Spleen (tissue), 13 donors: ENCODE measurements at places on chromosomes 2 and 18. TPM values are rescaled to one million over a fixed set of nuclear protein-coding genes. Genes with fewer than 3 reads are reported as not detected.

DNA sequence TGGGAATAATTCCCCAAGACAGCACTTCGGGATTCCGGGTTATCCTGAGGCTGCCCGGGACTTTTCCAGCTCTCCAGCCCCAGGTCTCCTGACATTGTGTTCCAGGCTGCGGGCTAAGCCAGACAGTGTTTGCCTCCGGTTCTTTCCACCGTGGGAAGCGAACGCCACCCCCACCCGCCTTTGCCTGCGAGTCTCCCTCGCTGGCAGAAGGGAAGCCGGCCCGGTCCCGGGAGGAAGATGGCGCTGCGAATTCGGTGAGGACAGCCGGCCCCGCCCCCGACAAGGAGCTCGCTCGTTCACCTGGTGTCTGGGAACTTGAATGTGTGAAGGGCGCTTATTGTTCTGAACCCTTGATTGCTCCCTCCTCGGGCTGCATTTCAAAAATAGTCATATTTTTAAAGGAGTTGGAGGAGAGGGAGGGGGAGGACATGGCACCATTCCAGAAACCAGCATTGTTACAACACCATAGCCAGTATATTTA is 2.9 kb downstream of the LRATD1 start:
- DNase-seq, result peak; percentile 73
- H3K27me3 ChIP-seq, result peaks cover 75% of the 10 kb centered on the region
- no peaks in the 10 kb centered on the region for H3K36me3 ChIP-seq
- H3K27ac ChIP-seq, result peak overlapping the region; percentile 60

- no peaks in the 10 kb centered on the region for H3K27me3 ChIP-seq
- H3K36me3 ChIP-seq, result no peaks in the 10 kb centered on the region
- no peak overlapping the region for H3K27ac ChIP-seq
- H3K4me1 ChIP-seq, result peaks cover 93% of the 10 kb centered on the region
- no peak for DNase-seq
These were observed 62.6 kb downstream of the TMEM131 start for GRCh38 chr2:97932975-97933662.

DNA sequence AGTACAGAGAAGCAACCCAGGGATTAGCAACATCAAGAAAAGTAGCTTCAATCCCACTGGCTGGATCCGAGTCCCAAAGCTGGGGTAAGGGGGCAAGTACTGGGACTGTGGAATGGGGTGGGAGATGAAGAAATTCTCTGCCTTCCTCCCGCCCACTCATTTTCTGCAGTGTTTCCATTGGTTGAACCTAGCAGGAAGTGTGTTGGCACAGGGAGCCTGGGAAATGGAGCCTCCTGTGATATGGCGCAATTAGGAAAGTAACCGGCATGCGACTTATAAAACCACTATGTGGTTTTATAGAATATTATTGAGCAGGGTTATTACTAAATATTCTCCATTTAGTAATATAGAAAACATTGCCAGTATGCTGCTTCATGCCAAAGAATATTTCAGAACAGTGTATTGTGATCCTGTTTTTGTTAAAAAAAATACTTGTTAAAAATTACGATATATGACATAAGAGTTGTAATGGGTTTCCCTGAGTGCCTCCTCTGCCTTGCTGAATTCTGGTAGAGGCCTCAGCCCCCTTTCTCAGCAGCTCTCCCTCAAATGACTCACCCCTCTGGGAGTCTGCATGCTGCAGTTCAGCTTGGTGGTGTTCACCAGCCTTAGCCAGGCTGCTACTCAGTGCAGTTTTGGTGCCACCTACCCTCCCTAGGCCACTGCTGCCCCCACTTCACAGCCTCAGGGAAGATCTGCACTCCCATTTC is 60.5 kb downstream of the HK2 start:
- H3K4me3 ChIP-seq, result no peak overlapping the region
- no peak overlapping the region for H3K27ac ChIP-seq
- no peak for DNase-seq
- no peaks in the 10 kb centered on the region for H3K36me3 ChIP-seq

- peaks cover 56% of the 10 kb centered on the region for H3K4me1 ChIP-seq
- H3K27ac ChIP-seq, result no peak overlapping the region
- no peak overlapping the region for H3K4me3 ChIP-seq
- no peaks in the 10 kb centered on the region for H3K27me3 ChIP-seq
These were observed 6.2 kb upstream of the MGAT5 start for GRCh38 chr2:134247679-134248078.

The UGT1A9 gene
- total RNA-seq, result not detected

DNA sequence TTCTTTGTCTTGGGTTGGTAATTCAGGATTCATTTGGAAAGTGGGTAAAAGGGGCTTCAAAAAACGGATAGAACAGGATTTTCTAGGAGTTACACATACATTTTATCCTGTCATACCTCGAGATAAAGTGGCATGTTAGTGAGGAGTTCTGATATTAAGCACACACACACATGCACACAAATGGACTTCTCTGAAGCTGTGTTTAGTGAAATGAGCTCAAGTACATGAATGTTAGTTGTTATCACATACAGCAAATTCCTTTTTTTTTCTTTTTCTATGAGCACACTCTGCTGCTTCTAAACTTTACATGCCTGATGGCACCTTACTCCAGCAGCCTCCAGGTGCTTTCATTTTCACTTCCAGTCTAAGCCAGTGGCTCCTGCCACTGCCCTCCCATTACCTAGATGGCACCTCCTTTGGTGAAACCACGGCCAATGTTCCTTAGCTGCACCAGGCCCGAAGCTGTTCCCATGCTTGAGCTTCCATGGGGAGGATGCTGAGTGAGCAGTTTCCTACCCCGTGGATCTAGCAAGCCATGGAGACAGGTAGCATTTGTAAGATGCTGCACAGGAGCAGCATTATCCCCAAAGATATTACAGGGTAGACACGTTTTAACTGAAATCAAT is 49.7 kb downstream of the STAT1 start:
- peaks cover 41% of the 10 kb centered on the region for H3K36me3 ChIP-seq
